ENCODE measurements at places on chromosomes 7 and 10. TPM values are rescaled to one million over a fixed set of nuclear protein-coding genes. Genes with fewer than 3 reads are reported as not detected.
A peak's percentile ranks its signal among the peaks of the same experiment; 100 is the strongest.

The STAM gene
- total RNA-seq = 27.8 TPM

The SORCS3 gene
- total RNA-seq = 0.82 TPM

The CPN1 gene
- 0.15 TPM for total RNA-seq

The NYAP1 gene
- total RNA-seq = 4.6 TPM

The SYT15B gene
- not detected for total RNA-seq

The HOXA2 gene
- not detected for total RNA-seq

- no peak for DNase-seq
These were observed 199.9 kb downstream of the EVX1 start for GRCh38 chr7:27442455-27442854.

- DNase-seq = peak; percentile 26
These were observed 59.0 kb downstream of the ADCYAP1R1 start for GRCh38 chr7:31111109-31111451.

DNA sequence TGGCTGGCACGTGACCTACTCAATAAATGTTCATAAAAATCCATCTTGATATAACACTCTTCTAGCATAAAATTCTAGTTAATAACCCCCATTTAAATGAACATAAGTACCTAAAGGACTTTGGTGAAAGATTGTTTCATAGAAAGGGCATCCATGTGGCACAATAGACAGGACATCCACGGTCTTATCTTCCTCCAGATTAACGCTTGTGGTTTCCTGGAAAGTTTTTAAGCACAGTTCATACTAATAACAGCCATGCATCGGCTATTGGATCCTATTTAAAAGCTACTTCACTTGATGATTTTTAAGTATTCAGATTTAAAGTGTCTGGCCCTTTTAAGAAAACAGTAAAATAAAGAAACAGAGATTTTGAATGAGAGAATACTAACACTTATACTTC, 288.3 kb downstream of the AHR start:
- no peak for DNase-seq

GRCh38 chr7:145462463-145462862, 626.6 kb upstream of the TPK1 start:
- DNase-seq = no peak

GRCh38 chr10:93363891-93364648, 118.1 kb downstream of the MYOF start:
- DNase-seq = no peak

DNA sequence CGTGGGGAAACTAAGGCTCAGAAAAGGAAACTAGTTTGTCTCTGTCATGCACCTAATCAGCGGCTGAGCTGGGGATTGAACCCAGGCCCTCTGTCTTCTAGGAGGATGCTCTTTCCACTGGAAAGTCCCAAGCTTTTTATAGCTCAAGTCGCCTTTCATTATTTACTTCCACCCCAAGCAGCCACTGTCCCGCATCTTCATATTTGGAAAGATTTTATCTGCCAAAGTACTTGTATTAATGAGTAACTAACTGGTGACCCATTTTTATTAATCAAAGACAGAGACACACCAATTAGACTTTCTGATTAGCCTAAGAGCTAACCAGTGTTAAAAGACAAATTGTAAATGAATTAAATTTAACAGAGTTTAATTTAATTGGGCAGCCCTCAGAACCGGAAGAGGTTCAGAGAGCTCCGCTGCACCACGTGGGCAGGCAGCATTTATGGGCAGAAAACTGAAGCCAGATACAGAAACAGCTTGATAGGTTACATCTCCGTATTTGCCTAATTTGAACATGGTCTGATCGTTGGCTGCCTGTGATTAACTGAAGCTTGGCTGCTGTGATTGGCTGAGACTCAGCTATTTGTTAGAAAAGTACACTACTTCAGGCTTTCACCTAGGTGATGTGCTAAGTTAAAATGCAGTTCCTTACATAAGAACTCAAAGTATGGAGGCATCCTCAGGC, 78.5 kb upstream of the PDCD4 start:
- DNase-seq = no peak

- DNase-seq = no peak
These were observed 7.5 kb upstream of the KIFBP start for GRCh38 chr10:68981074-68981473.

DNA sequence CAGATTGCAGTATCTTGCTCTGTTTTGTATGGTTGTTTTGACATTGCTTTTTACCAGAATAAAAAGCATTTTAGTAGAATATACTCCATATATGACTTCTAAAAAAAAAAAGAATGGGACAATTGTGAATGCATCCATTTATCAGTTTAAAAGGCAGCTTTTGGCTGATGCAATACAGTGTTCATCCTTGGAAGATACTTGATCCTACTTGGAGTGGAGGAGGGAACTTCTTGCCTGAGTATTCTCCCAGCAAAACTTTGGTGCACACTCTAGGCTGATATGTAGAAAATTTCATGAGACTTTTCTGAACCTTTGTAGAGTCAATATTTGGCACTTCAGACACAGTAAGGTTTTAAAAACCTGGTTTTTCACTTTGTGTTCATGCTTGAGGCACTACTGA, 40.2 kb downstream of the WDR11 start:
- DNase-seq = no peak

DNA sequence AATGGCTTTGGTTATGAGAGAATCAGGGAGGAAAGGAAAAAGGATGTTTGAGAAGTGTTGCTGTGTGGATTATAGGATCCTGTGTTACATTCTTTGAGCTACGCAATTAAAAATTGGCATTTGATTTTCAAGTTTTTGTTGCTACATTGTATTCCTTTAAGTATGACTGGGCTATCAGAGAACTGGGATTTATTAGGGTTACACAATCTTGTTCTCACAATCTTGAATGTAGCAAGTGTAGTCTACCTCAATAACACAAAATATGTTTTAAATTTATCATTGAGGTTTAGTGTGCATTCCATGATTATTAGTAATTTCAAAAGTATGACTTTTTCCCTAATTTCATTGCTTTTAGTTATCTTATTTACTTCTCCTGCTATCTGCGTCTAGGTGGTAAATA, 113.9 kb downstream of the CACNB2 start:
- no peak for DNase-seq

DNA sequence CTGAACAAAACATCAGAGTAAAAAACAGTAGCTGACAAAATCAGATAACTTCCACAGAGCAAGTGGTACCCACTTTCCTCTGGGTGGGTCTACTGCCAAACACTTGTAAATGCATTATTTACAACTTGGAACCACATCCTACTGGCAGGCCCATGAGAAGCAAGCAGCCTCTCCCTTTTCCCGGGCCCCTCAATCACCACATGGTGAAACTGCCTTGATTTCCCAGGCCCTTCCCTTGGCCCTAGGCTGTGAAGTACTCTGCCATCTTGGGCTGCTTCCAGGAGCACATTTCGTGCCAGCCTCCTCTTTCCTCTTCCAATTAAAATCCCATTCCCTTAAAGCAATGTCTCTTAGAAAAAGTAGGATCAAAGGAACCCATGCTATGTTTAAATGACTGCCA, 71.4 kb downstream of the CUZD1 start:
- DNase-seq = no peak

GRCh38 chr10:66737241-66737640, 188.6 kb upstream of the LRRTM3 start:
- DNase-seq = no peak

All from H1 (cell line).